ENCODE measurements at places on chromosomes 4 and X.

- no peak for DNase-seq
Measured at GRCh38 chrX:16005917-16006316, 117.4 kb upstream of the GRPR start.

DNA sequence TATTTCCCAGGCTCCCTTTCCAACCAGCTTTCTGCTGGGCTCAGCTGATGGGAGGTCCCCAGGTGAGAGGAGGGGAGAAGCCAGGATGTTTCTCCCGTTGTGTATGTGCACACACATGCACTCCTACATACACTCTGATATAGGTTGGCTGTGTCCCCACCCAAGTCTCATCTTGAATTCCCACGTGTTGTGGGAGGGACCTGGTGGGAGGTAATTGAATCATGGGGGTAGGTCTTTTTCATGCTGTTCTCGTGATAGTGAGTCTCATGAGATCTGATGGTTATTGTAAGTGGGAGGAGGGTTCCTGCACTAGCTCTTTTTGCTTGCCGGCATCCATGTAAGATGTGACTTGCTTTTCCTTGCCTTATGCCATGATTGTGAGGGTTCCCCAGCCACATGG lies 11.7 kb upstream of the HTRA3 start:
- no peak for DNase-seq

- no peak for DNase-seq
Measured at GRCh38 chr4:88419874-88420273, 37.0 kb upstream of the HERC5 start.

- no peak for DNase-seq
Measured at GRCh38 chr4:36254371-36254770, 10.1 kb upstream of the ARAP2 start.

- no peak for DNase-seq
Measured at GRCh38 chr4:187665086-187665485, 330.5 kb upstream of the ZFP42 start.

Data from stimulated activated CD8-positive, alpha-beta memory T cell treated with anti-CD3 and anti-CD28 coated beads, Interleukin-4, amount 100 ng/mL, for 1 hour (primary cell).